Mucosa of gallbladder (tissue), 1 donor: ENCODE measurements at places on chromosomes 5 and 9. TPM values are rescaled to one million over a fixed set of nuclear protein-coding genes. Genes with fewer than 3 reads are reported as not detected.

Gene ANKRD18A
- total RNA-seq = 11.8 TPM

Gene PCDHGA6
- 6.6 TPM for total RNA-seq

Gene SLC36A2
- 0.14 TPM for total RNA-seq

DNA sequence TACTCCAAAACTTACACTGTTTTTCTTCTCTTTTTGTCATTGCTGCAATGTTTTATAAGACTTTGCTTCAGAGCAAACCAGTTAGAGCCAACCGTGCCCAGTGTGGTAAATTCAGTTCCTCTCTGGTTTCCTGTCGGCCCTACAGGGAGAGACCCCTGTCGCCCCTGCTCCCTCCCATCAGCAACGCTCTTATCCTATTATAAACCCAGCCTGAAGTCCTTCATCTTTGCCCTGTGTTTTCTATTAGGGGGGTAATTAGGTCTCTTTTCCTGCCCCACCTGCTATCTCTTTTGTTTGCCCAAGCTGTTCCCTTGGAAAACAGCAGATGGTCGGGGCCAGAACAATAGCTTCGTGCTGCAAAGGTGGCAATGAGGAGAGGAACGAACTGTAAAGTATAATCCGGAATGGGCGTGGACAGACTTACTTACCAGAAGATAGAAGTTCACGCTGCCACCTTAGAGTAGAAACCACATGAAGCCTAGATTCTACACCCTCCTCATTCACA lies 21.4 kb upstream of the OTULINL start:
- DNase-seq = no peak

DNA sequence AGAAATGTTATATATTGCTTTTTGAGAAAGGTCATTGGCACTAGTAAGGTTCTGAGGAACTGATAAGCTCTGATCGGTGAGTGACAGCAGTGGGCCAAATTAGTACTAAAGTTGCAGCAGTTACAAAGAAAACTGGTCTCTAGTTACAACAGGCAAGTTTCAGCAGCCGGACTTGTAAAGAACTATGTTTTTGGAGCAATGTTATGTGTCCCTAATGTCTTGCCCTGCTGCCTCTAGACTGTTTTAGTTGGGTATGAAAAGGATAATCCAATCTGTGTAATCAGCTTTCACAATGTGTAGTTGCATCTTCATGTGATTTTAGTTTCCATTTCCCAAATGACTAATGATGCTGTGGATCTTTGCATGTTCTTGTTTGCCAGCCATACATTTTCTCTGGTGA lies 113.5 kb downstream of the CAMK4 start:
- no peak for DNase-seq

DNA sequence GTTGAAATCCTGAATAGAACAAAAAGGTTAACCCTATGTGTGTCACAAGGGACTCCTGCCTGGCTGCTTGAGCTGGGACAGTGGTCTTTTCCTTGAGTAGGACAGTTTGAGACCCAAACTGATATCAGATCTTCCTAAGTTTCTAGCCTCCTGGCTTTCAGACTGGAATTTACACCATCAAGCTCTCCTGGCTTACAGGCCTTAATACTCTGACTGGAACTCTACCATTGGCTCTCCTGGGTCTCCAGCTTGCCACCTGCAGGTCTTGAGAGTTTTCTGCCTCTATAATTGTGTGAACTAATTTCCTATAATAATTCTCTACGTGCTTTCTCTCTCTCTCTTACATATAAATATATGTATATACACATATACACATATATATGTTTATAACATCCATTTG lies 112.5 kb downstream of the PRR16 start:
- DNase-seq = no peak

- no peak for DNase-seq
These were observed 126.4 kb upstream of the COL5A1 start for GRCh38 chr9:134515026-134515821.

GRCh38 chr5:1292846-1293415 lies 1.9 kb downstream of the TERT start:
- DNase-seq = no peak

GRCh38 chr5:181099602-181100086 lies 31.3 kb downstream of the OR2V1 start:
- no peak for DNase-seq

- no peak for DNase-seq
These were observed 12.4 kb upstream of the SUB1 start for GRCh38 chr5:32572778-32573480.

GRCh38 chr5:40669606-40670390 lies 9.9 kb upstream of the PTGER4 start:
- no peak for DNase-seq

- DNase-seq = no peak
These were observed 4.7 kb downstream of the EGFL7 start for GRCh38 chr9:136667214-136667939.

- no peak for DNase-seq
These were observed 23.3 kb upstream of the F2R start for GRCh38 chr5:76692651-76693050.

- DNase-seq = no peak
These were observed 6.5 kb downstream of the STOM start for GRCh38 chr9:121363622-121363961.

DNA sequence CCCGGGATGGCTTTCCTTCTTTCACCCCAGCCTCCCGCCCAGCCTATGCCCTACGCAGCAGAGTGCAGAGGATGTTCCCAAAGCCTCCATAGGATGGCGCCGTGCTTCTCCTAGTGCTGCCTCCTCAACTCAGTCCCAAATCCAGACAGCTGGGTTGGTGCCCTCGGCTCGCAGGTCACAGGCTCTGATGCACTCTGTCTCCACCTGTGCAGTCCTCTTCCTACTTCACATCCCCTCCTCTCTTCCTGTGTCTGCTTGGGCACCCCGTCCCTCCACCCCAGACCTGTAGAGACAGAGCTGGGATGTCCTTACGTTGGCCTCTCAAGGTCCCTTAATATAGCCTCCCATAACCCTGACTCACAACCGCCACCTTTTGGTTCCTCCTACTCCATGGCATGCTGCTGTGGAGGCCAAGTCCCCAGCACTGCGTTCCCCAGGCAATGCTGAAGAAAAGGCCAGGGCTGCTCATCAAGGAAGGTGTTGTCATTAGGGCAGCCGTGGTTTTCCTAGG lies 314.4 kb downstream of the GADD45G start:
- DNase-seq = peak; percentile 40

- DNase-seq = no peak
These were observed 176.0 kb upstream of the ZNF608 start for GRCh38 chr5:124922255-124922975.
